ENCODE measurements at places on chromosomes 13 and 19. TPM values are rescaled to one million over a fixed set of nuclear protein-coding genes. Genes with fewer than 3 reads are reported as not detected.

GRCh38 chr13:50444726-50445125, 398.8 kb downstream of the DLEU7 start:
- DNase-seq: no peak

The ZNF610 gene
- total RNA-seq: 3.4 TPM

DNA sequence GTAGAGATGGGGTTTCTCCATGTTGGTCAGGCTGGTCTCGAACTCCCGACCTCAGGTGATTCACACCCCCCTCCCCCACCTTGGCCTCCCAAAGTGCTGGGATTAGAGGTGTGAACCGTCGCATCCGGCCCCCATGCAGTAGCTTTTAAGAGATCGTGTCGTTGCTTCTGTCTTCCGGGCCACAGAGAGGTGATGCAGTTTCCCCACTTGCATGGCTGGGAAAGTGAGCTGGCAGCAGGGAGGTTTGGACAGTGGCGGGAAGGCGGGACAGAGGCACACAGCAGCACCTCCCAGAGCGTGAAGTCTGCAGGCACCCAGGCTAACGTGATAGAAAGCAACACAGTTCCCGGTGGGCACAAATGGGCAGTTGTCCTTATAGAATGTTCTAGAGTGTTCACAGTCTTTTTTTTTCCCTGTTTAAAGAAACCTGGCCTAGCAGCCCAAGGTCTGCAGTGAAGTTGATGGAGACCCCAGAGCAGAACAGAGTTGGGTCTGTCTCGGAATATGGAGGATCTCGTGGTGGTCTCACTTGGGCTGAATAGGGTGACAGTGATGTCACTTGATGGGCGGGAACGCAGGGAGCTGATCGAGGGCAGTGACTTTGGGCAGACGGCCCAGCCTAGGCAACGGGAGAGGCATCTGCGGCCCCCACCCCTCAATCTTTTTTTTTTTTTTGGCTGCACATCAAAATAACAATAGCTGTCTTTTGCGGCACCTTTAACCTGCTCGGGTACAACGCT, 4.9 kb downstream of the UHRF1 start:
- DNase-seq: no peak

- no peak for DNase-seq
These were observed 31.2 kb upstream of the ZNF331 start for GRCh38 chr19:53506728-53507127.

The MUC16 gene
- 0.61 TPM for total RNA-seq

DNA sequence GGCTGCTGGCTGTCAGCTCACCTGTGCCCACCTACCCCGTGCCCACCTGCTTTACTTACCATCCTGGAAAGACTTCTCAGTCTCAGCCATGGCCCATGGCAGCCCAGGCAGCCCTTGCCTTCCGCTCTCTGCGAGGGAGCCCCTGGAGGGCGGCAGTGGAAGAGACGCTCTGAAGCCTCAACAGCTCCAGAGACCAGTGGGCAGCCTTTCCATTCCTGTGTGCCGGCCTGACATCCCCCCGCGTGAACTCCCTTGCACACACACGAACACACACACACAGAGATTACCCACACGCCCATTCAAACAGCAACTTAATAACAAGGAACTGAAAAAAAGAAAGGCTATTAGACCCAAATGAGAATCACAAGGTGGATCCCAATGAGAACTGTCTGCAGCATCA, 14.2 kb upstream of the RASA3 start:
- no peak for DNase-seq

DNA sequence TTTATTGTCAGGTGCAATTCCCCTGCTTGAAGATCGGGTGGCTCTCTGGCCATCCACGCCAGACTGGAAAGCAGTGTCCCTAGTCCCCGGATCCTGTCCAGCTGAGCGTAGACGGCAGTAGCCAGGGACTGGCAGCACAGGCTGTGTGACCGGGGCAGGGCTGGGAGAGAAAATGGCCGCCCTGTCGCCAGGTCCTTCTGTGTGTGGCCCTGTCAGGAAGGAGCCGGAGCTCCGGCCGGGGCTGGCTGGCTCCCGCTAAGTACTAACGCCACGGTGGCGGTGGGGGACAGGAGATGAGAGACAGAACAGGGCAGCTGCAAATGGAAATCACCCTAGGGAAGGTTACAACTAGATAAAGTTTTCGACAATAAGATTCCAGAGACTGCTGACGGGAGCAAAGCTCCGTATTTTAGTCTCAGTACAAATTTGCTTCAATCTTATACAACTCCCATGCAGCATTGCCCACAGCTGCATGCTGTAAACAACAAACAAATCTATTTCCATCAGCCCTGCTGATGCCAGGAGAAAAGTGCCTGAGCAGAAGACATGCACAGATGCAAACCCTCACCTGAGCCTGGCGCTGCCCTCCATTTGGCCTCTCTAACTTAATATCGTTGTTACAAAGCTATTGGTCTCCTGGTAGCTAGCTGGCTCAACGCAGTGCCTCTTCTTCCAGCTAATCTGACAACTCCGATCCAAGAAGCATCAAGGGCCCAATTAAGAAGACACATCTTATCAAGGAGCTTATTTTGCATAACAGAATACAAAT, 253.0 kb downstream of the TSHZ3 start:
- DNase-seq: no peak

The F2RL3 gene
- total RNA-seq: 0.19 TPM

- peak; percentile 73 for DNase-seq
These were observed 3.7 kb downstream of the ANGPTL8 start for GRCh38 chr19:11242864-11243797.

The CHST8 gene
- total RNA-seq: 0.47 TPM

DNA sequence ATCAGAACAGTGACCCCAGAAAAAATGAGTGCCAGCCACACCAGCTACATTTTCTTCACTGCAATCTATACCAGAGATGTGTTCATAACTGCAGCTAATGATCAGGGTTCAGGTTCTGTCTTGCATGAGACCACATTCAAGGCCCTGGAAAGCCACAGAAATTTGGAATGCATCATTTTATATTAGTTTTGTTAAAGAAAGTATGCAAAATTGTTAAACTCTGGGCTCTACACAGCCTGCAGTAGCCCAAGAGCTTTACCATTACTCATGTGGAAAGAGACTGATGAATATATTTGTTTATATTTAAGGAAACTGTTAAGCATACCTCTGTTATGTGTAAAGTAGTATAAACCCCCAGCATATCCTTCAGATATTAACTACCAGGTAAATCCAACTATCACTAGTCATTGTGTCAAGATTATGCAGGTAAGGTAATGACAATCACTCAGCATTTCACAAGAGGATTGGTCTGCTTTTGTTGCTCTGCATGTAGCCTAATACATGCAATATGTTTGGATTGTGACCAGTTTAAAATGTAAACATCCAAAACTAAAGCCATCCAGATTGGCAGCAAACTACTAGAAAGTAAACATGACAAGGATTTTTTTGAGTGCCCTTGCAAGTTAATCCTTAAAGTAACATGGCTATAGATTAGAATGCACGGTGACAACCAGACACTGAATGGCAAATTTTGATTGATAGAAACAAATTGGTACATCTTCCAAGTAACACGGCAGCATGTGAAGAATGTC, 429.1 kb upstream of the ARGLU1 start:
- DNase-seq: no peak

DNA sequence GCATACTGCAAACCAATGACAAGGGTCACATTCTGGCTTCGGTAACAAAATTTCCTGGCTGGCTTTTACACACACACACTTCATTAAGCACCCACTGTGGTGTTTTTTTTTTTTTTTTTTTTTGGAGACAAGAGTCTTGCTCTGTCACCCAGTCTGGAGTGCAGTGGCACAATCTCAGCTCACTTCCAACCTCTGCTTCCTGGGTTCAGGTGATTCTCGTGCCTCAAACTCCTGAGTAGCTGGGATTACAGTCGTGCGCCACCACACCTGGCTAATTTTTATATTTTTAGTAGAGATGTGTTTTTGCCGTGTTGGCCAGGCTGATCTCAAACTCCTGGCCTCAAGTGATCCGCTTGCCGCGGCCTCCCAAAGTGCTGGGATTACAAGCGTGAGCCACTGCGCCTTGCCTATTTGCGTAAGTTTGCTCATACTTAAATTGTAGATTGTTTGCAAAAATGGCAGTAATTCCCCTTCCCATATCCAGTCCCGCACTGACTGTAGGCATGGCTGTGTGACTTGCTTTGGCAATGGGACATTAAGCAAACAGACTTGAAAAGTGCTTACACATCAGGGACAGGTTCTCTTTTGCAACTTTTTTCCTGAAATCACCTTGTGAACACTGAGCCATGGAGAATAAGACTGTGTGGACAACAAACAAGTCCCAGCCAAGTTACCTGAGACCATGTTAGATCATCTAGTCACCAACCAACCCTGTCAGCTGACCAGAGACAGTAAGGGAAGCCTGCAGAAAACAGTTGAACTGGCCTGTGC, 42.1 kb upstream of the EBPL start:
- no peak for DNase-seq

The C1QTNF9 gene
- total RNA-seq: 0.38 TPM

- DNase-seq: no peak
These were observed 6.7 kb downstream of the ATP1A3 start for GRCh38 chr19:41987141-41987860.

Measured in thymus (tissue), 14 donors.